ENCODE measurements at places on chromosomes 7 and 10. TPM values are rescaled to one million over a fixed set of nuclear protein-coding genes. Genes with fewer than 3 reads are reported as not detected.

The ADAP1 gene
- 11.1 TPM for total RNA-seq

The WNT8B gene
- total RNA-seq, result 0.14 TPM

DNA sequence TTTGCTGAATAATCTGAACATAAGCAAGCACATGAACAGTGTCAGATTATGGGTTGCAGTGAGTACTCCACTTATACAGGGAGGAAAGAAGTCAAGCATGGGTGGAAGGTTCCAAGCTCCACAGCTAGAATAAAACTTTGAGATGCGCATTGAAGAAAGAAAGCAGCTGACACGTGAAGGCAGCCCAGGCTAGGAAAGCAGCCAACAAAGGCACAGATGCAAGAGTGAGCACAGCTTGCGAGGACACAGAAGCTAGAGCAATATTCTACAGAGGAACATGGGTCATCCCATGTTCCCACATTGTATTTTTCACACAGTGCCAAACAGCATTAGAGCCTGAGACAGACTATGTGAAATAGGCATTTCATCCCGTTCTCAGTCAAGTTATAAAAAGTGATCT is 194.6 kb upstream of the TBX20 start:
- no peak for DNase-seq

- DNase-seq, result no peak
These were observed 1205.2 kb upstream of the AUTS2 start for GRCh38 chr7:68393051-68393450.

- DNase-seq, result no peak
These were observed 22.5 kb downstream of the SEMA3D start for GRCh38 chr7:85164376-85164775.

The CNPY1 gene
- total RNA-seq, result not detected

- DNase-seq, result no peak
These were observed 193.8 kb upstream of the PLXNA4 start for GRCh38 chr7:132770055-132770454.

The RBP3 gene
- total RNA-seq, result not detected

GRCh38 chr7:105691680-105692564 is 110.6 kb upstream of the EFCAB10 start:
- peak; percentile 47 for DNase-seq

DNA sequence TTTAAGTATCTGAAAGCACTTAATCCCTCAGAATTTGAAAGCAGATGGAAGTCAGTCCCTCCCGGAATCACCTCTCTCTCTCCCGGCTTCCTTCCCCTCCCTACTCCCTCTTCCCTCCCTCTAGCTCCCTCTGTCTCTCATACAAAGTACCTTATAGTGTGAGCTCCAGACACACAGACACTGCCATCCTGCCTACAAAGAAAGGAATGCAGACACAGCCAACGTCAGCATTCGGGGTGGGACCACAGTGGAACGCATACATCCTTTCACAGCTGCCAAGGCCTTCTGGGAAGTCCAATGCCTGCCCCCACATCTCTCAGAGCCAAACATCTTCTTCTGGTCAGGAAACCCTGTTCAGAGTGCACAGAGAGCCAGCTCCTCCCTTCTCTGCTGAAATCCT is 9.3 kb downstream of the NOD1 start:
- no peak for DNase-seq

DNA sequence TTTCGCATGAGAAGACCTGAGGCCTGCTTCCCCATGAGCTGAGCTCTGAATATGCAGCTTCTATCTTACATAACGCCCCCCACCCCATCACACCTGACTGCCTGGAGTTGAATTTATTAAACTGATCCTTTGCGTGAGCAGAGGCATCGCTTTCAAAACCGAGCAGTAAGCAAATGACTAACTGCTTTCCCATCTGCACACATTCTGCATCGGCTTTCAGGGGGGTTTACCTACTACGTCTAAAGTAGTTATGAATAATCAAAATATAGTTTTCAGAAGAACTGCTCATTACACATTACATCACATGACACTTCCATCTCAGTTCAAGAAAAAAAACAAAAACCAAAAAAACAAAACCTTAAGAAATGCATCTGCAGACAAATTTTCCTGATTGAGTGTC is 54.7 kb upstream of the EGR2 start:
- peak; percentile 50 for DNase-seq

GRCh38 chr10:45548068-45548467 is 124.5 kb downstream of the ZFAND4 start:
- no peak for DNase-seq

DNA sequence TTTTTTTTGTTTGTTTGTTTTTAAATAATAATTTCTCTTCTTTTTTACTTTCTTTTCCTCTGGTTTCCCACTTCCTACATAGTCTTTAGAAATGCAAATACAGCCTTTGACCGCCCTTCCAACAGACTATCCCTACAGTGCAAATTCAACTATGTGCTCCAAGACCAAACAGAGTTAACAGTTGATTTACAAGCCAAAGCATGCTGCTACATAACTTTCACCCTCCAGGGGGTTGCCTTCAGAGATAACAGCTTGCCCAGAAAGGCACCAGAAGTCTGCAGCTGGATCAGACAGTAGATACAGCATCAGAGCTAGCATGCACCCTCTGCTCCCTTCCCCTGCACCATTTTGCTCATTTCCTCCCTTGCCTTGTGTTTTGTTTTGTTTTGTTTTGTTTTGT is 539.0 kb downstream of the ZWINT start:
- DNase-seq, result no peak
